ENCODE measurements at places on chromosomes 1 and 21.

- peak; percentile 70 for DNase-seq
These were observed 2.8 kb downstream of the SCNN1D start for GRCh38 chr1:1282998-1283397.

DNA sequence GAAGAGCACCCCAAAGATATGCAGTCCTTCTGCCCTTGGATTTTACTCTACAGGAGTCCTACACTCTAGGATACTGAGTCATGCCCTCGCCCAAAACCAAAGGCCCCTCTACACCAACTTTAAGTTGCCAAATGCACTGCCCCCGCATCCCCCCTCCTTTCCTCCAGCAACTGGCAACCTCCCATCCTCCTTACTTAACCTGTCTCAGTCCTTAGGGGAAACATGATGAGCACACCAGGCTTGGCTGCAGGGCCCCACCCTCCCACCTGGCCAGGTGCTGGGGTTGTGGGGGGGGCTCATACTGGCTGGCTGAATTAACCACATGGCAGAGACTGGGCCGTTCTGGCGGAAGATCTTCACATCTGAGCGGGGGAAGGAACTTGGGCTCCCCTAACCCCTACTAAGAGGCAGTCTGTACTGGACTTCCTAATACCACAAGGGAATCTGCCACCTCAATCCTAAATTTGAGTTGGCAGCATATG lies 1.2 kb downstream of the HDGF start:
- peak; percentile 66 for DNase-seq

- DNase-seq, result no peak
These were observed 46.1 kb upstream of the FMO2 start for GRCh38 chr1:171138980-171139379.

DNA sequence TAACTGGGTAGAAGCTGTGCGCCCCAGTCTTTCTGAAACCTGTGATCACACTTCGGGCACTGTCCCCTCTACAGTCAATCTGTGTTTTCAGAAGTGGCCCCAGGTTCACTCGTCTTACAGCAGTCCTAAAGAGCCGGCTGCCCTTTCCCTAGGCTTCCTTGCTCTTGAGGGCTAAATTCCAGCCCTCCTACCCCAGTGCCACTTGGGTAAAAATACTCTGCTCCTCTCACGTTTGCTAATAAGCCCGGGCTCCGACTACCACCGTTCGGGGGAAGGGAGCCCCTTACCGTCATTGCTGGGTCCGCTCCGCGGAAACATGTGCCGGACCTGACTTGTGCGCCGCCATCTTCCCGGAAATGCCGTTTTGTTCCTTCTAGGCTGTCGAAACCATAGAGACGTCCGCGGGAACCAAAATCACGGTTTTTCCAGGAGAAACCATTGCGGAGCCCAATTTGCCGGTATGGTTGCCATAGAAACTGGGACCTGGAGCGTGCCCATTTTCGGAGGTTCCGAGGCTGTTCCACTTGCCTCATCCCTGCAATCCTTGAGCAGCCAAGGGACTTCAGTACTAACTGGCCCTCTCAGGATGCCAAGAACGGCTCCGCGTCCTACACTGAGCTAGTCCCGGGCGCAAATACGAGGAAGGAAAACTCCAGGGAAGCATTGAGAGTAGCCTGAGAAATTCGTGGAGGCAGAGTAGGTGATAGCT lies at the start of gene GPATCH4:
TSS of gene GPATCH4 (minus strand) at position 358 of the 709 bp plus-strand sequence.
- DNase-seq, result peak; percentile 94

GRCh38 chr1:119430486-119430885 lies 15.5 kb downstream of the HSD3B2 start:
- DNase-seq, result no peak

- peak; percentile 49 for DNase-seq
These were observed 42.0 kb upstream of the LDLRAP1 start for GRCh38 chr1:25501235-25502058.

DNA sequence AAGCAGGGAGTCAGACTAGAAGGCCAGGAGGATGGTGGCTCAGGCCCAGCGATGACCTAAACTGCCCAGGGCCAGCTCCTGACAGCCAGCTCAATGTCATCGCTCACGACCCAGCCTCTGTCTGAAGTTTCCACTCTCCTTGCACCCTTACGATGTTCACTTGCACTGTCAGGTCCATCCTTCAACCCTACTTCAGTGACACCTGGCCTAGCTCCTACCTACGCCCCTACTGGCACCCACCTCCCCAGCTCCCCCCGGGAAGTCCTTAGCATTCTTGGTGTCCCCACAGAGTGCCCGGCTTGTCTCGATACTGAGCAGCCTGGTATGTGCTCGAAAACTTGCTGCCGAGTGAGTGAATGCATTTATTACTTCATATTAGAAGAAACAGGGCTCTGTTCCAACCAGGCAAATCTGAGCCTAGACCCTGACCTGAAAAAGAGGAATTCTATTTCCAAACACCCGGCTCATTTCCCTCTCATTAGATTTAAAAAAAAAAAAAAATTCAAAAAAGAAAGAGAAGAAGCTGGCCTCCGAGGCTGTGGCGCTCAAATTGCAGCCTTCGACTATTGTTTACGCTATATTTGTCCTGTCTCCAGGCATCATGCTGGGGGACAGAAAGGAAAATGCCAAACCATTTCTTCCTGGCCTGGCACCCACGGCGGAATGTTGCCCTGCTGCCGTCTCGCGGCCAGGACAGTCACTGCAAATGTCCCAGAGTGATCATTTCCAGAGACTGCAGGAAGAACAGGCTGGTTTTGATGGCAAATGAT lies 29.8 kb upstream of the LRRC38 start:
- DNase-seq, result no peak

DNA sequence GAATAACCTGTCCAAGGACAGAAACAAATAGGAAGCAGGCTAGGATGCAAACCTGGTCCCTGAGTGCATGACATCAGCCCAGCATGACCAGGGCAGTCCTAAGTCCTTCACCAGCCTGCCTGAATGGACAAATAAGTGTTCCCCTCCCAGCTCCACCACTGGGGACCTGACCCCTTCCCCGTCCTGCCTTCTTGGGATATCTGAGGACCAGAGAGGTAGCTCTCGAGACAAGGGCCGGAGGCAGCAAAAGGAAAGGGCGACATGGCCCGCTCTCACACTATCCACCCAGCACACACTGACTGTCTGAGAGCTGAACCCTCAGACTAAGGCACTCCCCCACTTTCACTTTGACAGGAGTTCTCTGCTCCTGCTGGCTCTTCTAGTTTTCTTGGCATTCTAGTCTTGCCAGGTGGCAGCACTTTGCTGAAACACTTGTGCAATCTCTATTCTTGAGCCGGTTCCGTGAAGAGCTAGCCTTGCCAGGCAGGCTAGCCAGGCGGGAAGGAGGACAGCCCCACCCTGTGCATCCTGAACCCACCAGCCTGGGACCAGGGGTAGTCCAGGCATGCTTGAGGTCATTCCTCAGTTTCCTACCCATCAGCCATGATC lies 251.1 kb upstream of the RAB4A start:
- no peak for DNase-seq

DNA sequence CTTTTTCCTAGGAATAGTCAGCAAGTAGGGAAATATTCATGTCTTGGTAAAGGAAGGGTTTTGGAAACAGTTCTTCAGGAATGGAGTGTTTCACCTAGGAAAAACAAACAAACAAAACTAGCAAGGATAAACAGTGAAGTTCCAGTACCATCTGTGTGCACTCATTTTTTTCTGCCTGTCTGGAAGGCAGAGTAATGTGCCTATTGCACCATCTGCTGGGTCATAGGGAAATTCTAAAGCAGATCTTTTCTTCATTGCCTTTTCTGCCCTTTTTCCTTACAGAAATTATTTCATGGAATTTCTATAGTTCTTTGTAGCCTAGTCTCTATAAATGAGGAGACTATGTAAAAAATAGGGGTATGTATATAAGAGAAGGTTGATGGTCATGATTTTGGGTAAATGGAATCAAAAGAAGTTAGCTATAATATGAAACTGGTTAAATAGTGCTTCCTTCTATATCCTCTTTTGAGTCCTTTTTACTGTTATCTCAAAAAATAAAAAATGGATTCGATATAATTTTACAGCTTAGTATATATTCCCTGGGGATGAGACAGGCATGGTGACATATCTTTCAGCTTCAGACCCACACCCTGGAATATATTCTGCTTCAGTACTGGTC lies 3.4 kb upstream of the HRNR start:
- DNase-seq, result peak; percentile 50

DNA sequence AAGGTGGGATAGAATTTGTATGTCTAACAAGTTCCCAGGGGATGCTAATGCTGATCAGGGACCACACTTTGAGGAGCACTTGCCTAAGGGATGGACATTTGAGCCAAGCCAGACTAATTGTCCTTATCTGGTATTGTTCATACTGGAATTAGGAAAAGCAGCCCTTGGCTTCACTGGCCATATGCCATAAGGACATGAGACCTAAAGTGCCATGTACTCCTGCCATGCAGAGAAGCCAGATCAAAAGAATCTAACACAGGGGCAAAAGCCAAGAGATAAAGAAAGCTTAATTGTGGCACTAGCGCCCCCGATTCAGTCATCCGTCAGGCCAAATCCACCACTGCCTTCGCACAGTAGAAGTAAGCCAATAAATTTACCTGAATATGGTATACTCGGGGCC lies 45.7 kb downstream of the RNF11 start:
- DNase-seq, result no peak

DNA sequence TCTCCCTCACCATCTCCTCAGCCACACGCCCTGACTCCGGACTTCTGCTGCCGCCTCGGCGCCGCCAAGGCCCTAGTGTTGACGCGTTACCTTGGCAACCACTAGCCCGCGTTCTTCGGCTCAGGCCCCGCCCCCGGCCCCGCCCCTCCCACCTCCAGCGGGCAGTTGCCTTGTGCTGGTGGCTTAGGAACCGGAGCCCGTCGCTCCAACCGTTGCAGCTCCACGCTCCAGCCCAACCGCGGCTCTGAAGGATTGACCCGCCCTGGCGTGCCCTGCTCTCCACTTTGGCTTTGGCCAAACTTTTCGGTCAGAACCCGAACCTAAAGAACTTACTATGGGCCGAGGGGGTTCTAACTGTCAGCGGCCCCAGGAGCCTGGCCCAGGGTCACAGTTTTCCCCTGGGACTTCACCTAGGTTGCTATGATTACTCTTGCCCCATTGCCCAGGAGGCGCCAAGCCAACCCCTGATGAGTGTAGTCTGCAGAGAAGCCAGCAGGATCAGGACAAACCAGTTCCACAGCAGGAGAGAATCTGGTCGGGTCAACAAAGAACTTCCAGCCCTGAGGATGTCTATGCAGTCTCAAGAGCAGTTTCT lies at the start of gene CFAP45:
TSS of gene CFAP45 (minus strand) at position 80 of the 595 bp plus-strand sequence. CDS start at position 13, 67 bp downstream.
- no peak for DNase-seq

- no peak for DNase-seq
These were observed 284.8 kb downstream of the BACH1 start for GRCh38 chr21:29583424-29583924.

DNA sequence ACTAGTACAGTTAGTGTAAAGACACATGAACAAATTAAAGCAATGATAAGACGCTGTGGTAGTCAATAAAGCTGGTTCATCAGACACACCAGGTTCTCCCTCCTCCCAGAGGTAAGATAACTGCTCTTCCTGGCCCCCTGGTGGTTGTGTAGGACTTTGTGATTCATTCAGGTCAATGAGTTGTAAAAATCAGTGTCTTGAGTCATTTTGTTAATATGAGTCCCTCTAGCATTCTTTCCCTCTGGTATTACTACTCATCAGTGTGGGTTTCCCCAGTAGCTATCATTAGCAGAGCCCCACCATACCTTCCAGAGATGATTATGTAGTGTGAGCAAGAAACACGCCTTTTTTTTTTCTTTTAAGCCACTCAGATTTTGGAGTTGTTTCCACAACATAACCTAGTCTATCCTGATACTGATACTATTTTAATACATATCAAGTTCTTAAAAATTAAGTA lies 3.6 kb upstream of the SETDB1 start:
- peak; percentile 90 for DNase-seq

Measured in LHCN-M2 (cell line).